ENCODE measurements at places on chromosomes 7 and 10.

DNA sequence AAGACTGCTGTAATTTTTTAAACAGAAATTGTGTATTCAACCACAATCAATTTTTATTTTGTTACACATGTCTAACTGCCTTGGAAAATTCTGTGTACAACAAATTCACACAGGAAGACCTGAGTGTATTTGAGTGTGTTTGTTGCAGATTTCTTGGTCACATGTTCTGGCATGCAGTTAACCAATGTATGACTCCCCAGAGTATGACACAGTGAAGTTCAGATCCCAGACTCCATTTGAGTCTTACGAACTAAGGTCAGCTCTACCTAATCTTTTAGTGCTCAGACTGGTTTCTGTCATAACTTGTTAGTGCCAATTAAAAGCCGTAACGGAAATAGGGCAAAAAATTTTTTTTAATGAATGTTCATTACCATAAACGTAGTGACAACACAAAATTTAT is 5.8 kb downstream of the GNAI1 start:
- no peak for DNase-seq

DNA sequence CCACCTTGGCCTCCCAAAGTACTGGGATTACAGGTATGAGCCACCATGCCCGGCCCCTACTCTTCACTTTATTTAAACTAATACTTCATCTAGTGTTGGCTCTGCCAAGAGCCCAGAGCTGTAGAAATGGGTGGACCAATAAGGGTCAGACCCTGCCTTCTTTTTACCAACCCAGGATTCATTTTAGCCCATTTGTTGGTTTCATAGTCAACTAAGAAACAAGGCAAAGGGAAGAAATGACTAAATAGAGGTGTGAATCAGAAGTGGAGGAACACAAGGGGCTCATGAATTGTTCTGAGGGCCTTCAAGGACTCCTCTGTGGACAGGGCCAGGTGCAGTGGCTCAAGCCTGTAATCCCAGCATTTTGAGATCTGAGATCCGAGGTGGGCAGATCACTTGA is 1.1 kb downstream of the ANKRD2 start:
- DNase-seq = no peak

DNA sequence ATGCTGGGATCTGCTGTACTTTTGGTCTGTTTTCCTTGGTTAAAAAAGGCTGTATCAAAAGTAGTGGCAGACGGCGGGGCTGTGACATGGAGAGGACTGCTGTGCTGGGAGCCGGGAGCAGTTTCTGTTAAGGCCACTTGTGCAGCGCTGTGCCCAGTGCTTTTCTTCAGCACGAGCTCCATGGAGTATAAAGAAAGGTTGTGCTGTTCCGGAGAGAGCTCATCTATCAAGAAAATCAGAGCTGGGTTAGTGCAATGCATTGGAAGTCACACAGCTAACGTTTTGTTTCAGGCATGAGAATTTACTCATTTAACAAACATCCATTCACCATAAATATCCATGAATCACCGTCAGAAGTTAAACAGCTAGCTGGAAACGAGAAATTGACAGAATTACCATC is 62.0 kb downstream of the KIAA1549 start:
- no peak for DNase-seq

GRCh38 chr7:24197852-24198251 is 86.1 kb upstream of the NPY start:
- DNase-seq = no peak

DNA sequence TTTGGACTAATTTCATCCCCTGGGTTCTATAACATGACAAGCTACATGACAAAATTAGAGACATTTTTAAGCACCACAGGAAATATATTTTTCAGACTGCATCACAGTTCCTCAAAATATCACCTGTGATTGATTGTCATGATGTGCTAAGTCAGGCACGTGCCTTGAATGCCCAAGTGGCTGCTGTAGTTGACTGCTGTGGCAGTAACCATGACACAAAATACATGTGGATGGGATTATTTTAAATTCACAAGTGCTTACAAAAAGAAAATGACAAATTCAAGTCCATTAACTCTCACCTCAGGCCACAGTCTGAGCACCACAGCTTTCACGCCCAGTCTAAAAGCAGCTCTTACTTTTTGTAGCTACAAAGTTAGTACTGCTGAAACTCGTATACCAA is 45.5 kb downstream of the TNPO3 start:
- no peak for DNase-seq

GRCh38 chr10:3398825-3399646 is 226.5 kb upstream of the PITRM1 start:
- DNase-seq = no peak

GRCh38 chr7:156975620-156976019 is 26.1 kb downstream of the NOM1 start:
- no peak for DNase-seq

DNA sequence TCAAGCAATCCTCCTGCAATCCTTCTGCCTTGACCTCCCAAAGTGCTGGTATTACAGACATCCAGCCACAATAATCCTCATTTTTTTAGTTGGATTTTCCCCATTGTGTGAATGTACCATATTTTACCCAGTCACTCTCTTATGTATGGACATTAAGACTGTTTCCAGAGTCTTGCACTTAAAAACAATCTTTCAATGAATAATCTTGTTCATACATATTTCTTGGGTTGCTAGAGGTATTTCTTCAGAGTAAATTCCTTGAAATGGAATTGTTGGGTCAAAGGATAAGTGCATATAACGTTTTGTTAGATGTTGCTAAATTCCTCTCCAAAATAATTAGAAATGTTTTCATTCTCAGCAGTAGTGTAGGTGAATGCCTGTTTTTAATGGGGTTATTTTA is 283.1 kb upstream of the KAT6B start:
- DNase-seq = no peak

- DNase-seq = no peak
Measured at GRCh38 chr10:69457771-69458237, 6.5 kb downstream of the TSPAN15 start.

GRCh38 chr7:123724817-123725253 is 24.0 kb downstream of the WASL start:
- no peak for DNase-seq

DNA sequence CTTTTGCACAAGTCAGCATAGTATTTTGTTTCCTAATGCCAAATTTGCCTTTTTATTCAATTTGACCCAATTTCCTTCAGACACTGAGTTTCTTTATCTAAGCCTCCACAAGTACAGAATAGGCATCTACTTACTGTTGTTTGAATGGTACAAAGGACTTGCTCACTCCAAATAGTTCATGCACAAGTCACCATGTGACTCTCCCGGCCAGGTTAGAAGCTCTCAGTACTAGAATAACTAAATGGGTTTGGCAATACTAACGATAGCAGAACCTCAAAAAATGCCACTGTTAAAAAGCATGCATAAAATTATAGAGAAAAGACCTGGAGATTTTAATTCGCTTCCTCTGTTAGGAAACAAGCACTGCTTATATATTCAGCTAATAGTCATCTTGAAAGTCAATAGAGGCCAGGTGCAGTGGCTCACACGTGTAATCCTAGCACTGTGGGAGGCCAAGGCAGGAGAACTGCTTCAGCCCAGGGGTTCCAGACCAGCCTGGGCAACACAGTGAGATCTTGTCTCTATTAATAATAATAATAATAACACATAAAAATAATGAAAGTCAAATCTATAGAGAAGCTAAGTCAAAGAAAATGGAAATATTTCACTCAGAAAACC is 335.8 kb upstream of the MBL2 start:
- no peak for DNase-seq

- DNase-seq = no peak
Measured at GRCh38 chr7:85595750-85596178, 408.9 kb upstream of the SEMA3D start.

GRCh38 chr10:132974249-132974796 is 32.0 kb upstream of the CFAP46 start:
- DNase-seq = no peak

DNA sequence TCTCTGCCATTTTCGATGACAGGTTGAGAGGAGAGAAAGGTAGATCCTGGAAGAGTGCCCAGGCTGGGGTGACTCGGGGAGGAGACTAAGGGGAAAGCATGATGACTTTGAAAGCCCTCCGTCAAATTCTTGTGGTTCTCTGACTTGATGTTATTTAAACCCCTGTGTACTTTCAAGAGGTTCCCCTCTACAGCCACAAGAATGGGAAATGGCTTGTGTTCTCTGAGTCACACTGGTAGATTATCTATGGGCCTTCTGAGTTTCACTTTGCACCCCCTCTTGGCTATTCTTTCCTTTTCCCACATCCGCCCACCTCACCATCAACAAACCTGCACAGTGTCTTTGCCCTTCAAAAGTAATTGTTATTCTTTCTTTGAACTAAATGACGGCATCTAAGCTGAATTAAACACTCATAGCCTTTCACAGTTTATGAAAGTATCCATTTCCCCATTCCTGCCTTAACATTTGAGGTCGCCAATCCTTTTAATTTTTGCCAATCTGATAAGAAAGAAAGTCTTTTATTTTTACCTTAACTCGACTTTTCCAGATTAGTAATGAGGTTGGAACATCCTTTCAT is 24.1 kb downstream of the PRF1 start:
- no peak for DNase-seq

GRCh38 chr10:108749042-108749441 is 1174.3 kb downstream of the XPNPEP1 start:
- no peak for DNase-seq

- no peak for DNase-seq
Measured at GRCh38 chr7:20282959-20283358, 47.7 kb upstream of the ITGB8 start.

DNA sequence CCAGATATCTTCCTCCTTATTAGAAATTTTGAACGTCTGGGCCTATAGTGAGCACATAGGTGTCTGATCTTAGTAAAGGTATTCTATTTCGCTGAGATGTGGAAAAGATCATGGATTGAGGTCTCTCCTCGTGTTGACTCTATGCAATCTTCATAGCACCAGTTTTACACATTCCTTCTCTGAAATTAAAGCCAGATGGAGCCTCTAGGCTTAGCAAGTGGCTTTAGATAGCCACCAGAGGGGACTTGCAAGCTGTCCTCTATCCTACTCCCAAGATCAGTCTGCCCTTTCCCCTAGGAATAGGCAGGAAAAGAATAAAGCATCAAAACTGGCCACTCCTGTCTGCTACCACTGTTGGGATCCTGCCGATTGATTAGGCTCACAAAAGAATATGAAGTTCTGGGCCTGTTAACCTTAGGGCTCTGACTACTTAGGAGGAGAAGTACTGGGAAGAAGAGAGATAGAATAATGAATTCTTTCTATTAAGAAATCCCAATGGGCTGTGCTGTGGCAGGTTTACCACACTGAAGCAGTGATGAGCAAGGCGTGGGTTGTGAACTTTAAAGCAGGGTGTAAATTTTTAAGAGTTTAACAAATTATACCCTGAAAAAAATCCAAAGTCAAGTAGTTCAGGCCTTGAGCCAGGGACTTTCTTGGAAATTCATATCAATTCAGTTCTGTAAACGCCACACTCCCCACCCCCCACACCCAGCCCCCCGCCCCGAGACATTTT is 2.2 kb upstream of the STRIP2 start:
- DNase-seq = no peak

DNA sequence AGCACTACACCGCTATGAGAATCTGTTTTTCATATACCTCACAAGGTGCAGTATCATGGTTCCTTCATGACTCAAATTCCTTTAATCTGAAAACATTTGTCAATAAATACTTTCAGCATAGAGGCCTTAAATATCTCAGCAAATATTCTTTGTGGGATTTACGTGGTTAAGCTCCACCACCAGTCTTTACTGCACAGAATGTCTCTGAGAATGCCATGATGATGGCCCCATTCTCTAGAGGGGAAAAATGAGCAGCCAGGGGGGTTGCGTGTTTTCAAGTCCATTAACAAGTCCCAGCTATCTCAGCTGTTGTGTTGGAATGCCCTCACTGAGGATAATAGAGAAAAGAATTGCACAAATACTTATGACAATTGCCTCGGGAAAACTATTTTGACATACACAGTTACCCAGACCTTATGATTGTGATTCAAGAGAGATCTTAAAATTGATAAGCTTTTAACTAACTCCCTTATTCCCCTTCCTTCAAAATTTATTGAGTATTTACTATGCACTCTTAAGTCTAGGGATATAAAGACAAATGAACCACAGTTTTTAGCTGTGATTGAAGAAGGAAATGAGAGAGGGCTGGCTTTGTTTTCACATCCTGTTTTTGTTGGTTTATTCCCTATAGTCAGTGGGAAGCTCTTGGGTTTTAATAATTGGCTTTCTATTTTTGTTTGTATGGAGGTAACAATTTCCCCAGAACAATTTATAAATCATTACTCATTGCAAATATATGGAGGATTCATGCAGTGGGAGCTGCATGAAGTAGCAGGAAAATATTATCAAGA is 176.5 kb upstream of the VWC2 start:
- no peak for DNase-seq

- no peak for DNase-seq
Measured at GRCh38 chr10:86647773-86648703, 6.3 kb upstream of the OPN4 start.

DNA sequence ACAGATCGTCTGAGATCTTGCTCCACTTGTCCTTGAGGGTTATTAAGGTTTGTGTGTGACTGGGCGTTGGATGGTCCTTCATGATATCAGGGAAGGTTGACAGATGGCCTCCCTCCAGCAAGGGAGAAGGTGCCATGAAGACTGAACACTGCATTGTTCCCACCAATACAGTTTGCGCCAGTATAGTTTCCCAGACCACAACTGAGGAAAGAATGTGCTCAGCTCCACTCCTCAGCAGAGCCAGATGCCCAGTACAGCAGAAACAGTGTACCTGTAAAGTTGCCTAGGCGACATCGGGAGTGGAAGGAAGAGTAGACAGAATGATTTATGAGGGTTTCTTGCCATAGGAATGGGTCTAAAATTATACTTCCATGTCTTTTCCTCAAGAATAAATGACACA is 137.5 kb downstream of the ST7 start:
- DNase-seq = no peak

DNA sequence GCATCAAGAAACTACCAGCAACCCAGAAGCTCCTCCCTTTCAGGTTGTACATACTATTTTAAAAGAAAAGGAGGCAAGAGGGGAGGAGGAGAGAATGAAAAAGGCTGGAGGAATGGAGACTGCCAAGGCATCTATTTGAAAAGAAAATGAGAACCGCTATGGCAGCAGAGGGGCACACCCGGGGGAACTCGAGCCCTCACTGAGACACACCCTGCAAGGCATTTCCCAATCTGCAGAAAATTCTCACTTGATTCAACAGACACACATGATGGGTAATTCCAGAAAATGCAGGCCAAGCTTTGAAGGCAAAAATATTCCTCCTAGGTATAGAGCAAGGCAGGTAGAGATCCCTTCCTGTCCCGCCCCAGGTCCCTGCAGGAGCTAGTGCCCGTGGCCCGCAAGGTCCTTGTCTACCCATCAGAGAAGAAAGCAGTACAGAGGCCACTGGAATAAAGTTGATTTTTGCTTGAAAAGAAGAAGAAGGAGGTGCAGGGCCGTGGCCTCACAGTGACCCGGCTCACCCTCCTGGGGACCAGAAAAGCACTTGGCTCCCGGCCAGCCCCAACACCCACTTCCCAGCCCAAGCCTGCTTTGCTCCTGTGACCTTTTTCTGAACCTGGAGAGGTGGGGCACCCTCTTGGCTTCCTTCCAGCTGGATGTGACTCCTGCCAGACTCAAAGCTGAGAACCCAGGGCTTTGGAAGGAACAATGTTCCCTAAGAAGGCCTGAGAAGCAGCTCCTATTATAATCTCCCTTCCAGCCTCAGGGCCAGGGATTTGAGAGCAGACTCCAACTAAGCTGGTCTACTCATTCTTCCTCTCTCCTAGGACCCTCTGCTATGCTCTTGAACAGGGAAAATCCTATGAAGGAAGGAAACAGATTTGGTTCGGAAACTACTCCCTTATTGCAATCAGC is 6.2 kb upstream of the PIK3CG start:
- DNase-seq = no peak

- DNase-seq = no peak
Measured at GRCh38 chr7:83469076-83469475, 179.9 kb downstream of the SEMA3E start.
